ENCODE measurements at places on chromosomes 7 and 10.
A peak's percentile ranks its signal among the peaks of the same experiment; 100 is the strongest.

- DNase-seq: no peak
These were observed 19.3 kb upstream of the SLIT1 start for GRCh38 chr10:97204826-97205679.

GRCh38 chr10:13984647-13985155 is 346.0 kb downstream of the FRMD4A start:
- no peak for DNase-seq

GRCh38 chr7:75662579-75663301 is 76.0 kb downstream of the HIP1 start:
- peak; percentile 76 for DNase-seq

DNA sequence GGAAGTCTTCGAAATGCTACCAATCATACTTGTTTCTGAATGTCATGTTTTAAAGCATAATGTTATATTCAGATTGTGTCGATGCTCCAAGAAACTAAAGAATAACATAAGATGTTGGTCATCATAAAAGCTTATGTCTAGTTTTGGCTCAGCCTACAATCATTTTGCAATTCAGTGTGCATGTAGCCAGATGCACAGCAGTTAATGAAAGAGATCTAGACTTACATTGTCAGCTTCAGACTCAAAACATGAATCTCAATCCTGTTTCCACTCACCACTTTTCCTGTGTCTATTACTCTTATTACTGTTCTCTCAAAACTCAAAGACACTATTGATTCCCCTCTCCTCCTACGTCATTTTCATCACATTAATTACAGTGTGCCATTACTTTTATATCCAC is 21.4 kb downstream of the TMEM196 start:
- DNase-seq: no peak

DNA sequence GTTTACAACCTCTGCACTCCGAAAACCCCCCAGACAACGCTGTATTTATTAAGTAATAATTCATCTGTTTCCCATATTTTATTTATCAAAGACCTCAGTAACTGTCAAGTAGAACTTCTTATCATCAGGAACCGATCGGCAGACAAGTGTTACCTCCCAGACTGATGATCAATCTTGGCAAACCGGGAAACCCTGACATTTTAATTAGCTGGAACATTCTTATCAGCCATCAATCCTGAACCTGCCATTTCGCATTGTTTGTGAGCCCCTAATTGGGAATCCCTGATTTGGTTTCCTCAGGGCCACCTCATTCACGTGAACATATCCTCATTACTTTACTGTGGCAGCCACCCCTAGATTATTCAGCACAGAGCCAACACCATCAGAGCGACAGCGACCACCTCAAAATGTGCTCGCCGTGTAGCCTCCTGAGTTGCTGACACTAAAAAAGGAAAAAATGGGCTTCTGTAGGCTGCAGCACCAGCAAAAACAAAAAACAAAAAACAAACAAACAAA is 93.6 kb upstream of the SDK1 start:
- no peak for DNase-seq

DNA sequence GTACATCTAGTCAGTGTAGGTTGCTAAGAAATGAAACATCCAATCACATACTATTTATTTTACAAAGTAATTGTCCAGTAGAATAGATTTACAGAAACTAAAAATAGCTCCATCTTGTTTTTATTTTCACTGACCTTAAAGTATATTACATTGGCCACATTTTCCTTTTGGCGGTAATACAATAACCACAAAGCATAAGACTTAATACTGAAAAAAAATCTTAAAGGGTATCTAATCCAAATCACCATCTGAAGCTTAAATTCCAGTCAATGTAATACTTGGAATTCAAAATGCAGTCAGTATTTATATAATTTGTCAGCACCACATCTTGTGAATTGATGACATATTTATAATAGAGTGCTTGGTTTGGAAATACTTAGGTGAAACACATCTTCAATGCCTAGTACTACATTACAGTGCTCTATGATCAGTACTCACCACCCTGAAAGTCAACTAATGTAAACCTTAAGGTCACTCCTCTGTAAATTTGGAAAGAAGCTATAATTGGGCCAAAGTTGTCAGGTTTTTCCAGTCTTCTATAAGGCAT is 8.9 kb downstream of the ANKMY2 start:
- no peak for DNase-seq

DNA sequence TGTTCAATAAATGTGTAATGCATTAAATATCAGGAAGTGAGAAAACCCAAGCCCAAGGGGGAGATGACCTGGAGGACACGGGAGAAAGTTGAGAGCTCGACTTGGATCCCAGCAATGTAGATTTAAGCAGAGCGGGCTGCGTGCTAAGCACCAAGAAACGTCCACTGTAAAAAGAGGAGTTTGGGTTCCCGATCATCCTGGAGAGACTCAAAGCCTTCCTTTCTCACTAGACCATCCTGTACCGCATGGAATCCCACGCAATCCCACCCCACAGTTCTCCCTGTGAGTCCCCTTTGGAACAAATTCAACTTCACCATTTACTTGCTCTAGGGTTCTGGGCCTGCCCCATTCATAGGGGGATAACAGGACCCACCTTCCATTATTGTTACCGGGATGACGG is 2.4 kb downstream of the TRPV6 start:
- no peak for DNase-seq

GRCh38 chr7:74043523-74043951 is 15.6 kb downstream of the ELN start:
- no peak for DNase-seq

DNA sequence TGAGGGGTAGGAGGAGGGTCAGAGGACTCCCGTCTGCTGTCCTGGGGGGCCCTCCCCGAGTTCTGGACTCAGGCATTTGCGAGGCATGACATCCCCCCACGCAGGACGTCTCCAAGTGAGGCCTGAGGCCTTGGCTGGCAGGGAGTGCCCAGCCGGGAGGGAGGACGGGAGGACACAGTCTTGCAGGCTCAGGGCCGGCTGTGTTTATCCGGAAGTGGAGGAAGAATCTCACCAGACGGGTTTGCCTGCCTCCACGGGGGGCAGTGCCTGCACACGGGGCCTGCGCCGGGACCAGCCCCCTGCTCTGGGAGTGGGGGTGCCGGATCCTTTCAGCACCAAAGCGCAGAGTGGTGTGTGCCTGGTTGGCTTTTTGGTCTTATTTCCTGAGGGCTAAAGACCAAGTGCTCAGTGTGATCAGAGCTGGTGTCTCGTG is 10.9 kb downstream of the PWWP2B start:
- no peak for DNase-seq

DNA sequence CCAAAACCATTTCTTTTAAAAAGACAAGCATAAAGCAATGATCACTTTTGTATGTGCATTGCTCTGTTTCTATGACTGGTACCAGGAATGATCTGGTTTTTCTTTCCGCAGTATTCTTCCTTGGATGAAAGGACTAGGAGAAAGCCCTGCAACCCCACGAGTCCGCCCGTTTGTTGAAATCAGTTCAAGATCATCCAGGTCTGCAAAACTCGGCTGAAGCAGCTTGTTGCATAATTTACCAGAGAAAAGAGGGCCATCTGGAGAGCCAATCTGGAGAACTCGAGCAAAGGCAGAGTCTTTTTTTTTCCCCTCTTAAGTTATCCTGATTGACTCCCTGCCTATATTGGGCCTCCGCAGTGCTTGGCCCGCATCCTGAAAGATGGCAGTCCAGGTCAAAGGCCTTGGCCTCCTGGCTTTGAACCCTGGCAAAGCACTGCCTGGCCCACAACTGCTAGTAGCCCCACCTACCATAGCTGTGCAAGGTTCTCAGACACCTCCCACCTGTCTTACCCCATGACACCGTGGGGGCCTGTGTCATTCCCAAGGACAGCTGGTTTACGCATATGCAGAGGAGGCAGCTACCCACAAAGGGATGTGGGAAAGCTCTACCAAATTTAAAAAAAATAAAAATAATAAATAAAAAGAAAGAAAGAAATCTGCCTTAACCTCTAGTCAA is 572.2 kb downstream of the INHBA start:
- no peak for DNase-seq

- DNase-seq: peak; percentile 59
These were observed 241.5 kb downstream of the PHTF2 start for GRCh38 chr7:78039790-78040776.

GRCh38 chr10:30160271-30160982 is 101.0 kb upstream of the JCAD start:
- DNase-seq: no peak

GRCh38 chr10:50544857-50545429 is 78.8 kb downstream of the SGMS1 start:
- no peak for DNase-seq

- DNase-seq: no peak
These were observed 166.5 kb downstream of the LRMDA start for GRCh38 chr10:75597773-75598440.

DNA sequence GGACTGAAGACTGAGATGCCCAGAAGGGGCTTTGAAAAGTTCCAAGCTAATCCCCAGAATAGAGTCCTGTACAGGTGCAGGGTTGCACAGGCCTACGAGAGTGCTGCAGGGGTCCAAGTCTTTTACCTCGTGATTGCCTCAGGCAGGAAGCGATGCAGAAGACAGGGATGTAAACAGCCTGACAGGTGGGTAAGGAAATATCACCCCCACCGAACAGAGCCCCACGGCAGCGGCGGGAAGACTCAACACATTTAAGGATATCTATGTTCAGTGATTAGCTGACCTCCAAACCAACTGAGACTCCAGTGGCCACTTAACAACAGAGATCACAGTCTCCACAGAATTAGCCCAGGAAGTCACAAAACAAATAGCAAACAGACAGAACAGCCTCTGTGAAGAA is 73.9 kb upstream of the VIPR2 start:
- no peak for DNase-seq

- DNase-seq: no peak
These were observed 118.4 kb downstream of the CNOT4 start for GRCh38 chr7:135391514-135391913.

DNA sequence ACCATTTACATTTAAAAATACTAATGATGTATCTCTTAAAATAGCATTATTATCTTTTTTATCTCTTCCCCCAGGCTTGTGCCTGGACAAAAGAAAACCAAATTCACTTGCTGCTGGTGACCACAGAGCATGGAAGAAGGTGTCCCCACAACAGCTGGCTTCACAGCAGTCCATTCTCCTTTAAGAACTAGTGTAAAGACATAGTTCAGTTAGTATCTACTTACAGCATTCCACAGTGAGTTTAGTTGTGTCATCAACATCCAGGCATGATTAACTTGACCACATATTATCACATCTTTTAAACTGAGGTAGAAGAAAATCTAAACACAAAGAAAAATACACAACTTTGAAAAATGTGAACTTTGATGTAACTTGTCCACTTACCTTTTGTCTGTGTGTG is 55.0 kb downstream of the LRRC17 start:
- no peak for DNase-seq

DNA sequence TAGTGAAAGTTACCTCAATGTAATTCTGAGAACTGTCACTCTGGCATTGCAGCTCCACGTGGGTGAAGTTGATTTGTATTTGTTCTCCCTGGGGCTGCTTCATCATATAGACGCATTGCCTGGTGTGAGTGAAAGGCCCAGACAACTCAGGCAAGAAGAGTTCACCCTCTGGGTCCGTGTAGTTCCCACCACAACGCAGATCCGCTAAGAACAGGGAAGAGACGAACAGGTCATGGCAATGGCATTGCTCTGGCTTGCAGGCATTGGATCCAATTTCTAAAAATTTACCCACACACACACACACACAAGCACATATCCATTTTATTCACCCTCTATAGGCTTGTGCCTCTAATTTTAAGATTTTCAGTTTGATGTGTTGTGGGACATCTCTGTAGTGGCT is 45.4 kb downstream of the CUBN start:
- no peak for DNase-seq

DNA sequence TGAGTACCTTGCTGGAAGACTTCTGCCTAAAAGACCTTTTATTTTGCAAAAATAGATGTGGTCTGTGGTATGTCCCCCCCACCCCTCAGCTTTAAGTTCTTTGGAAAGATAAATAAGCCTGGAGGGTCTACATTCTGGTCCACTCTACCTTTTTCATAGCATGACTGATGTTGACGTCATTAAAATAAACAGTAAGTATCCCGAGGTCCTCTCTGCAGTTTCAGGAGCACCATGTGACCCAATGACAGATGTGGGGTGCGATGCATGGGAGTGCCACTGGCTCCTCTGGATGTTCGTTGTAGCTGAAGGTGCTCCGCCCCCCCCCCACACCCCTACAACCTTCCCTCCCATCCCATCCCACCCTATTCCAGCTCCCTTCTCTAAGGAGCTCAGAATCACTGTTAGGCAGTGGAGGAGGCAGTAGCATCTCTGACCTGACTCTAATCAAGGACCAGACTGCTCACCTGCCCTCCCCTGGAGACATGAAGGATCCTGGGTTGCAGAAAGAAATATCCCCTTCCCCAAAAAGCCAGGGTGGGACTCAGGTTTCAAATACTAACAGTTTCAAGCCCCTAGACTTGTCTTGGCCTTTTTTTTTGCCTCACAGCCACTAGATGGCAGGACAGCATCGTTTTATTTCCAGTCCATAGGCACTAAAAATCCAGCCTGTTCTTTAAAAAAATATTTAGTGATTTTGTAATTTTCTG is 25.1 kb downstream of the CASP7 start:
- DNase-seq: no peak

DNA sequence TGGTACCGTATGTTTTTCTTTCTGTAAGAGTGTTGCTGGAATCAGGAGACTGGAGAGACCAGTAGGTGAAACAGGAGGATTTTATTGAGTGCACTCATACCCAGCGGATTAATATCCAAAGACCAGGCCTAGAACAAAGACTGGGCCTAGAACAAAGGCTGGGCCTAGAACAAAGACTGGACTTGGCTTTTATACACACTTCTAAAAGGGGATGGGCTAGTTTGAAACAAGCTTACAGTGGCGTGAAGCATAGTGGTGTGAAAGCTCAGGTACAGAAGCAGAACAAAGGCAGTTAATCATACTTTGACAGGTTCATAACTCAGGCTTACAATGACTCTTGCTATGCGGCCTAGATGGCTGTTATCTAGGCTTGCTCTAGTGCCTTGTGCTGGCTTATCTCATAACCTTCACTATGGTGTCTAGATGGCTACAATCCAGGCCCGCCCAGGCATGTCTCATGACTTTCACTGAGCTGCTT is 67.7 kb downstream of the TRIM24 start:
- DNase-seq: no peak

GRCh38 chr7:30627026-30627425 is 32.3 kb downstream of the GARS1 start:
- DNase-seq: no peak

- DNase-seq: no peak
These were observed 6.7 kb downstream of the CPXM2 start for GRCh38 chr10:123884907-123885381.

DNA sequence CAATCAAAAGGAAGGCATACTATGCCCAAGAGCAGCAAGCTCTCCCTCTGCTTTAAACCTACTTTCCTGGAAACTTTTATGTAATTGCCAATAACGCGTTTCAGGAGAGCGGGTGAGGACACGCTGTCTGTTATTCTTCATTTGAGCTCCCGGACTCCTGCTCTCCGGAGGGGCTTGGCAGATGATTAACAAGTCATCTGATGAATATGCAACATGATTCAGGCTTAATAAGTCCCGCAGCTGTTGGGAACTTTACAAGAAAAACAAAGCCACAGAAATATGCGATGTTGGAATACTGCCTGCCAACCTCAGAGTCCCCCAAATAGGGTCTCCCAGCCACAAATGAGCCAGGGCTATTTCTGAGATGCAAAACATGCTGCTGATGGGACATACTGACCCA is 348.0 kb downstream of the GPAM start:
- DNase-seq: no peak

- no peak for DNase-seq
These were observed 2.8 kb downstream of the GPR15LG start for GRCh38 chr10:84176351-84176750.
